ENCODE measurements at places on chromosomes 2 and 18.

GRCh38 chr2:205644018-205644417, 38.3 kb upstream of the NRP2 start:
- H3K36me3 ChIP-seq: no peaks in the 10 kb centered on the region
- no peak overlapping the region for H3K4me3 ChIP-seq
- no peaks in the 10 kb centered on the region for H3K4me1 ChIP-seq
- no peak for DNase-seq
- no peaks in the 10 kb centered on the region for H3K27me3 ChIP-seq
- H3K27ac ChIP-seq: no peak overlapping the region

- no peak overlapping the region for H3K27ac ChIP-seq
- H3K4me1 ChIP-seq: no peaks in the 10 kb centered on the region
- no peak for DNase-seq
Measured at GRCh38 chr2:217956586-217957457, 46.0 kb downstream of the TNS1 start.

DNA sequence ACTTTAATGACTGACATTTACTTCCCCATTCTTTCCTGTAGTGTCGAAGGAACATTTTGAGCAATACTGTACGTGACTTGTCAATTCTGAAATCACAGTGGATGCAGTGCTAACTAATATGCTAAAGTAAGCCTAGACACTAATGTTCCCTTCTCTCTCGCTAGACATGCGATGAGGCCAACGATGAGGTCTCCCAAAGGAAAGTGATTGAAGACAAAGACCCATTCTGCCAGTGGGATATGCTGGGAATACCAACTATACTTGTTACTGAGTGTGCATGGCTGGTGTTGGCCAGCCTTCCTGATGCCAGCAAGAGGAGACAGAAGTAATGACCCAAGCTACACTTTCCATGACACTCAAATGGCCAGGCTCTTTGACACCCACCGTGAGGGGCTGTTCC, 2.5 kb upstream of the SERPINE2 start:
- peaks cover 7% of the 10 kb centered on the region for H3K27me3 ChIP-seq
- no peak overlapping the region for H3K27ac ChIP-seq
- peaks cover 8% of the 10 kb centered on the region for H3K4me1 ChIP-seq
- H3K4me3 ChIP-seq: no peak overlapping the region
- no peaks in the 10 kb centered on the region for H3K36me3 ChIP-seq
- DNase-seq: no peak

GRCh38 chr2:205161156-205161839, 521.0 kb upstream of the NRP2 start:
- DNase-seq: no peak
- no peaks in the 10 kb centered on the region for H3K4me1 ChIP-seq
- H3K36me3 ChIP-seq: no peaks in the 10 kb centered on the region
- no peak overlapping the region for H3K4me3 ChIP-seq
- no peak overlapping the region for H3K27ac ChIP-seq
- H3K27me3 ChIP-seq: no peaks in the 10 kb centered on the region

DNA sequence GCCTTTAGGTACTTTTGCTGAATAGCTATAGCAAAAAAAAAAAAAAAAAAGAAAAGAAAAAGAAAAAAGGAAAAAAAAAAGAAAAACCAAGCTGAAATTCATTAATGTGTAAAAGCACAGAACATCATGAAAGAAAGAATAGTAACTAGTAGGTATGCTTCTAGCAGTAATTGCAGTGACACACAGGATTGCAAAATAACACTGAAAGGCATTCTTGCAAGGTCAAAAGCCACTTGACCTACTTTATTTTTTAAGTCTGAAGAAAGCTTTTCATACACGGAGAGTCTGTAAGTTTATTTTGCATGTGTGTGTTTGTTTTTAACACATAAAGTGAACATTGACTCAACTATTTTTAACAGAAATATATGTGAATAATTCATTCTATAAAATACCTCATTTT, 54.4 kb downstream of the DOK6 start:
- DNase-seq: no peak
- no peaks in the 10 kb centered on the region for H3K27me3 ChIP-seq
- H3K4me1 ChIP-seq: no peaks in the 10 kb centered on the region

DNA sequence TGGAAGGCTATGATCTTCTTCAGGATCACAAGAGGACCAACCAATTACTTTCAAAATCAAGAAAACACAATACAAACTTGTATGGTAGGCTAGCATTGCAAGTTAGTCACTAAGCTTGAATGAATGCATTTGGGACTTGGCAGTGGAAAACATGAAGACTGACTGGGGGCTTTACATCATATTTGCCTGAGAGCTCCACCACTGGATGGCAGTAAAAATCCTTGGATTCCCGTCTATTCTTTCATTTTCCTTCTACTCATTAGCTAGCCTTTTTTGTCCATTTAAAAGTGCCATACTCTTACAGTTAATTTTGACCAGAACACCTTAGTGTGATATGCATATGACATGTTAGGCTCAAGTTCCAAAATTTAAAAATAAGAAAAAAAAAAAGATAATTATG, 63.5 kb upstream of the RASGRP3 start:
- H3K4me3 ChIP-seq: no peak overlapping the region
- H3K4me1 ChIP-seq: no peaks in the 10 kb centered on the region
- H3K27ac ChIP-seq: no peak overlapping the region
- H3K36me3 ChIP-seq: no peaks in the 10 kb centered on the region
- DNase-seq: peak; percentile 56
